ENCODE measurements at places on chromosomes 4 and X. TPM values are rescaled to one million over a fixed set of nuclear protein-coding genes. Genes with fewer than 3 reads are reported as not detected.

C4orf51 gene
- 5.8 TPM for total RNA-seq

TMPRSS11B gene
- 6.7 TPM for total RNA-seq

MAML3 gene
- 5.8 TPM for total RNA-seq

GALNTL6 gene
- 6.5 TPM for total RNA-seq

FAM241A gene
- total RNA-seq: 6.3 TPM

IQSEC2 gene
- total RNA-seq: 3.1 TPM

STPG2 gene
- total RNA-seq: 3.4 TPM

CT47B1 gene
- not detected for total RNA-seq
